Ovary (tissue), 10 donors: ENCODE measurements at places on chromosomes 12 and 14. TPM values are rescaled to one million over a fixed set of nuclear protein-coding genes. Genes with fewer than 3 reads are reported as not detected.

The GLT1D1 gene
- polyA plus RNA-seq, result 0.16 TPM

The CLEC2A gene
- not detected for polyA plus RNA-seq

The SIX6 gene
- not detected for polyA plus RNA-seq

The CARMIL3 gene
- polyA plus RNA-seq, result 0.08 TPM

The PTPRO gene
- 0.58 TPM for polyA plus RNA-seq

The DTX1 gene
- polyA plus RNA-seq, result 2.4 TPM

DNA sequence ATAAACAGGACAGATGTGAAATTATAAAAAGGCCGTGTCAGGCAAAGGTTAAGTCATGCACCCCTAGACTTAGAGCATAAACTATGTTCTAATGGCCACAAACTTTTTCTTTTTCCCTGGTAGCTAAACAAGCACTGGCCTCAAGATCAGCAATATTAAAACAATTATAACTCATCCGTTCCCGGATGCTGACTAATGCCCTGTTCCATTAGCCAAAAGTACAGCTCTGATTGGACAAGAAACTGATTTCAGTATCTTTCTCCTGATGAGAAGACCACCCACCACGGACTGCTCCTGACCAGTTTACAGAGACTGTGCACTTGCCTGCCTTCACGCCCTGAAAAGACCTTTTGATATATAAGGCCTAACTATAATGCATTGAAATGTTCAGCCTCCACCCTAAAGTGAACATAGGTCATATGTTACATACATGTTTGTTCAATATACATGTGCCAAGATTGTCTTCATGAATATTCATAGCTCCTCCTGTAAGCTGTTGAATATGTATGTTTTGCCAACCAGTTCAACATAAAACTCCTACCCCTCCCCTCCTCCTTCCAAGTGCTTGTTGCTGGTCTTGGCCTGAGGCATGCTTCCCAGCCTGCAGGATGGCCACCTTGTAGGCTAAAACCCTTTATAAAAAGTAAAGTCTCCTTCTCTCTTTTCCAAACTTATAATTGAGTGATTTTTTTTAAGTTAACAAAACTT lies 162.0 kb downstream of the IPO8 start:
- DNase-seq, result no peak
- H3K27ac ChIP-seq, result no peak overlapping the region
- H3K27me3 ChIP-seq, result no peaks in the 10 kb centered on the region
- no peaks in the 10 kb centered on the region for H3K36me3 ChIP-seq

GRCh38 chr14:50110323-50111037 lies 5.9 kb downstream of the VCPKMT start:
- H3K36me3 ChIP-seq, result no peaks in the 10 kb centered on the region
- no peak overlapping the region for H3K4me3 ChIP-seq
- no peak overlapping the region for H3K27ac ChIP-seq
- no peaks in the 10 kb centered on the region for H3K4me1 ChIP-seq

DNA sequence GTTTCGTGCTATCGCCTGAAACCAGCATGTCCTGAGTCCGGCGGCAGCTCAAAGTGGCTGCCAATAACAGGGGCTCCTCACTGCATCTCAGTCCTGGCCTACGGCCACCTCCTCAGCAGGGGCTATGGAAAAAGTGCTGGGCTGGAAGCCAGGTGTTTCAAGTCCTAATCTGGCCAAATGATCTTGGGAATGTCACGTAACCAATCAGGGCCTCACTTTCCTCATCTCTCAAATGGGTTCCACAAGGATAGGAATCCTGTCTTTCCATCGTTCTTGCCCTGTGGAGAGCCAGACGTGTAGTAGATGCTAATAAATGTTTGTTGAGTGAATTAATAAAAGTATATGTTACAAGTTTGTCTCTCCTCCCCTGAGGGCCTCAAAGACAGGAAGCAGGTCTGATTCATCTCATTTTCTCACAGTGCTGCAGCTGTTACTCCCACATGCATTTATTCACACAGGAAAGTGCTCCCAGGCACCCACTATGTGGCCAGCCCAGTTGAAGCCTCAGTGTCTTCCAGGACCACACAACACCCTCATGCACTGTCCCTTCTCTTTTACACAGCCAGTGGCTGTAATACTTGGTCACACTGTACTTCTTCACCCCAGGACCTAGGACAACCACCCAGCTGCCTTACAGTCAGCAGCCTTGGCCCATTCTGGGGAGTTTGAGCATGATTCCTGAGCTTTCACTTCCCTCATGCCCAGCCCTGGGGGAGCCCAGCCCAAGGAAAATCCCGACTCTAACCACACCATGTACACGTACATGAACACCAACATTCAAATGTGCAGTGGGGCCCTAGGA lies 5.0 kb downstream of the CMKLR1 start:
- no peaks in the 10 kb centered on the region for H3K36me3 ChIP-seq
- no peak overlapping the region for H3K4me3 ChIP-seq
- no peaks in the 10 kb centered on the region for H3K4me1 ChIP-seq
- DNase-seq, result no peak
- no peaks in the 10 kb centered on the region for H3K27me3 ChIP-seq
- no peak overlapping the region for H3K27ac ChIP-seq

DNA sequence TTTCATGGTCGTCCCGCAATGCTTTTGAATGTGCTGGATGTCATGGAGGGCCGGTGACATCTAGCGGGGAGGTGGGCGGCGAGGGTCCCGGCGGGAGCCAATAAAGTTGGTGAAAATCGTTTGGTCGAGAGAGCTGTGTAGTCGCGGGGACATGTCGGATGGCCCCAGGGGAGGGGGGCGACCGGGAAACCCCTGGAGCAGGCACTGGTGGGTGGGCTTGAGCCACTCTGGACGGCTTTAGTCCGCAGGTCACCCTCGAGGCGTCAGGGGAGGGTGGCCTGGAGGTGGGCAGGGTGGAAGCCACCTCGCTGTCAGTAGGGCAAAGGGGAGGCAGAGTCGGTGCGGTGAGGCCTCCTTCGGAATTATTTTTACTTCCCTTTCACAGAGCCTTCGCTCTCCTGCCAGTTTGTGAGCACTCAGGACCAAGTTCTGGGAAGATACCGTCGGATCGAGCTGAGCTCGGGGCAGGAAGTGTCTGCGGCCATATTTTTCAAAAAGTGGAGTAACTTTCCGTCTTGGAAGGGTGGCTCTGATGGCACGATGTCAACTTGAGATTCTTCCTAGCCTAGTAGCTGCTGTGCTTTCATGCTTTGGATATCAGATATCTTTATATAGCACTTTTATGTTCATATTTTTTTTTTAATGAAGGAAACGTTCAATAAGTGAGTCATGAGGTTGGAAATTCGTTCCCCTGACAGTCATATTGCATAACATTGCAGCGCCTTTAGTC lies 28.2 kb downstream of the WBP11 start:
- H3K27ac ChIP-seq, result peak overlapping the region; percentile 32
- H3K4me3 ChIP-seq, result peak overlapping the region; percentile 51
- H3K27me3 ChIP-seq, result no peaks in the 10 kb centered on the region

DNA sequence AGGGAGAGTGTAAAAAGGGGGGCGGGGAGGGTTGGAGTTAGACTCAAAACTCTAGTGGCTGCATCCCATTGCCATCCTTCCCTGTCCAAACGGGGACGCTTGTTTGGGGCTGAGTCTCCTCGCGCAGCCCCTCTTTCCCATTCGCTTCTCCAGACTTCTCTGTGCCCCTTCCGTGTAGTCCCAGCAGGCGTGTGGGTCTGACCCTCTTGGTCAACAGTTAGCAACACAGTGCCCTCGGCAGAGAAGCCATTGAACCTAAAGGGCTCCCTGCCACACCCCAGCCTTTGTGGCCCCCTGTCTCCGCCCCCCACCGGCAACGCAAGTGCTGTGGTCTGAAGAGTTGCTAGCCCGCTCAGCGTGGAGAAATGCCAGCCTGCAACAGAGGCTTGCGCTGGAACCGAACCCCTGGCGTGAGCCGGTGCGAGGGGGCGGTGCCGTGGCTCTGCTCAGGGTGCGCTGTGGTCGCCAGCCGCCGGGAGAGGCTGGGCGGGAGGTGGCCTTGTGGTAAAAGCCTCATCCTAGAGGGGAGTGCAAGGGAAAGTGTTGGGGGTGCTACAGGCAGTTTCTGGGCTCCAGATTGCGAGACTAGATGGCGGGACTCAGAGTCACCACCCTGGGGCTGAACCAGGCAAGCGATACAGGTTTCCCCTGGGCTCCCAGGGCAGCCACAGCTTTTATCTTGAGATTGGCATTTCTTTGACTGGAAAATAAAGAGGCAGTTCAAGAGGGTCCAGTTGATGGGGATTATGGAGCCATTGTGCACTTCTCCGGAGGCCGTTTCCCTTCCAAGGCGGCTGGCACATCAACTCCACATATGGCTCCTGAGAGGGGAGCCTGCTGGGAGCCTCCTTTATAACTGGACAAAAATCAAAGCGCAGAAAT lies 2.1 kb downstream of the PLXNC1 start:
- H3K4me1 ChIP-seq, result no peaks in the 10 kb centered on the region
- no peaks in the 10 kb centered on the region for H3K36me3 ChIP-seq
- H3K27me3 ChIP-seq, result no peaks in the 10 kb centered on the region

DNA sequence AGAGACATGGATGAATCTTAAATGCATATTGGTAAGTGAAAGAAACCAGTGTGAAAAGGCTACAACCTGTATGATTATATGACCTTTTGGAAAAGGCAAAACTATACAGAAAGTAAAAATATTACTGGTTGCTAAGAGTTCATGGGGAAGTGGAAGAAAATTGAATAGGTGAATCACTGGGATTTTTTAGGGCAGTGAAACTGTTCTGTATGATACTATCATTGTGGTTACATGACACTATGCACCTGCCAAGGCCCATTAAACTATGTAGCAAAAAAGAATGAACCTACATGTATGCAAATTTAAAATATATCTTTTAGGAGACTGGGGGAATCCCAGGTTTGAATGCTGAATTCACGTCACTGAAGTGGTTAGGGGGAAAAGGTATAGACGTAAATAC lies 12.6 kb upstream of the OR8S1 start:
- H3K27me3 ChIP-seq, result no peaks in the 10 kb centered on the region
- no peak overlapping the region for H3K4me3 ChIP-seq
- H3K36me3 ChIP-seq, result no peaks in the 10 kb centered on the region
- H3K27ac ChIP-seq, result no peak overlapping the region

DNA sequence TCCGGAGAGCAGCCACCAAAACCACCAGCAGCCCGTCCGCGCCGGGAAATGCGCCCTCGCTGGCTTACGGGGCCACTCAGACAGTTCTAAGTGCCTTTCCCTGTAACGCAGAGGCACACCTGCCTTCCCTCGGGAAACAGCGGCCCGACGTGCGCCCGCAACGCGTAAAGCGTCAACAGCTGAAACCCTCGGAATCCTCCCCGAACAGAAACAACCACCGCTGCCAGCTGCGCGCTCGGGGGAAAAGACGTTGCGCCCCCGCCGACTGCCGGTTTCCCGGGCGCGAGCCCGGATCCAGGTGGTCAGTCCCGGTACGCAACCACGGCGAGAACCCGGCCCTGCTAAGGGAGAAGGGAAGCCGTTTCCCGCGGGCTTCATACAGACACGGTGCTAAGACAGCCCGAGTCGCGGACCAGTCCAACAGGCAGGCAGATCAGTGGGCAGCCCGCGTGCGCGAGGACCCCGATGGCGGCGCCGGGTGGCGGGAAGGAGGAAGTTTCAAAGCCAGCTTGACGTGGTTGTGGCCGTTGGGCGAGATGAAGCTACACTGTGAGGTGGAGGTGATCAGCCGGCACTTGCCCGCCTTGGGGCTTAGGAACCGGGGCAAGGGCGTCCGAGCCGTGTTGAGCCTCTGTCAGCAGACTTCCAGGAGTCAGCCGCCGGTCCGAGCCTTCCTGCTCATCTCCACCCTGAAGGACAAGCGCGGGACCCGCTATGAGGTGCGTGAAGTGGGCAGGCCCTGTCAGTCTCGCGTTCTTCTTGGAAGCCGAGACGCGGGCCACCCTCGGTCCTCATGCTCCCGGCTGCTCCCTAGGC lies at the start of gene LRR1:
TSS of gene LRR1 (plus strand) at position 456 of the 816 bp plus-strand sequence. CDS start at position 537, 81 bp downstream.
- H3K4me1 ChIP-seq, result peaks cover 2% of the 10 kb centered on the region
- H3K36me3 ChIP-seq, result no peaks in the 10 kb centered on the region
- peak within 1 kb of the TSS; percentile 83 for H3K4me3 ChIP-seq
- peak; percentile 77 for DNase-seq
- no peaks in the 10 kb centered on the region for H3K27me3 ChIP-seq
- H3K27ac ChIP-seq, result peak within 1 kb of the TSS; percentile 77

DNA sequence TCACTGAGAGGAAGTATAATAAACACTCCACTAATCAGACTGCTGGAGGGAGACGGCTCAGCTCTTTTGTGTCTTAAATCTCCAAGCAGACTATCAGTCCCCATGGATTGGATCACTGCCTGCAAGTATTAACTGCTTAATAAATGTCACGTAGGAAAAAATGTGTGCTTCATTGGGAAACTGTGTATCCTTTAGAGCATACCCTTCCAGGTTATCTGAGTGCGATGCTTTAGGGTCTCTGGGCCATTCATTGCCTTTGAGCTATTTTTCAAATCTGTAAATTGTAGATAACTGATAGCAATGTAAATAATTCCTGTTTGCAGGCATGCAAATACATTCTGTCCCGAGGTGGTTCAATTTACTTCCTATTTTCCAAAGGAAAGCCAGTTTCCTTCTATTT lies 45.0 kb upstream of the VASH1 start:
- H3K27me3 ChIP-seq, result no peaks in the 10 kb centered on the region
- no peaks in the 10 kb centered on the region for H3K36me3 ChIP-seq
- DNase-seq, result no peak
- no peak overlapping the region for H3K27ac ChIP-seq
- peaks cover 6% of the 10 kb centered on the region for H3K4me1 ChIP-seq

DNA sequence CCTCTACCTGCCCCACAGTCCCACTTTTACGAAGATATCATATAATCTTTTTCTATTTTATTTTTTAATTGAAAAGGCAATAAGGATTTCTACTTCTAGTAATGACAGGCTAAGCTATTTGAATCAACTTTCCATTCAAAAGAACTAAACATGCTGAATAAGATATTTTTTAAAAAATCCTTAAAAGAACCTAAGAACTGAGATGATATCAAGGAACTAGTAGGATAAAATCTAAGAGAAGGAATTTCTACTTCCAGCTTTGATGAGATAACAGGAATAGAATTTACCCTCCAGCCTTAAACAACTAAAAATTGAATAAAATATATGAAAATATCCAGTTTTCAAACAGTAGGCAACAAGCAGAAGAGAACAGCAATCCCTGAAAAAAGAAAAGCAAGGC lies 69.0 kb downstream of the TMEM116 start:
- no peak overlapping the region for H3K27ac ChIP-seq
- H3K36me3 ChIP-seq, result no peaks in the 10 kb centered on the region
- no peak overlapping the region for H3K4me3 ChIP-seq
- no peaks in the 10 kb centered on the region for H3K27me3 ChIP-seq
- no peaks in the 10 kb centered on the region for H3K4me1 ChIP-seq
- no peak for DNase-seq

DNA sequence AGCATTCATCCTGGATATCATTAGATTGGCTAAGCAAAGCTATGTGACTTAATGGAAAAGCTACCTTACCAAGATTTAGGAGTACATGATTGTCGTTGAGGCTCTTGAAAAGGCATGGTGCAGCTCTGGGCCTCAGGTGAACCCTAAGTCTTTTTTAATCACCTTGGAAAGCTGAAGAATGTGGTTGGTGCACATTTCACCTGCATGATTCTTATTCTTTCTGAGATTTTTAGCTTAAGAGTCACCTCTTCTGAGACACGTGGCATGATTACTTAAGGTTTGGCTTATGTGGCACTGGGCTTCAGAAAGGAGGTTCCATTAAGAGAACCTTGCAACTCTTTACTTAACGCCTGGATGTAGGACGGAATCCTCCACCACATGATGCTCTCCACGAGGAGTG lies 498.5 kb downstream of the TMEM117 start:
- H3K4me3 ChIP-seq, result no peak overlapping the region
- H3K27ac ChIP-seq, result no peak overlapping the region
- no peaks in the 10 kb centered on the region for H3K4me1 ChIP-seq
- DNase-seq, result no peak
- H3K36me3 ChIP-seq, result no peaks in the 10 kb centered on the region
